Endothelial cell of umbilical vein (primary cell): ENCODE measurements at places on chromosomes 1 and 21.
A peak's percentile ranks its signal among the peaks of the same experiment; 100 is the strongest.

GRCh38 chr1:174740249-174740968 lies 259.3 kb upstream of the CACYBP start:
- DNase-seq = no peak

- peak; percentile 89 for DNase-seq
Observed at GRCh38 chr1:24390924-24391782, 22.4 kb downstream of the STPG1 start.

- peak; percentile 43 for DNase-seq
Observed at GRCh38 chr1:101276818-101277217, 40.0 kb downstream of the S1PR1 start.

DNA sequence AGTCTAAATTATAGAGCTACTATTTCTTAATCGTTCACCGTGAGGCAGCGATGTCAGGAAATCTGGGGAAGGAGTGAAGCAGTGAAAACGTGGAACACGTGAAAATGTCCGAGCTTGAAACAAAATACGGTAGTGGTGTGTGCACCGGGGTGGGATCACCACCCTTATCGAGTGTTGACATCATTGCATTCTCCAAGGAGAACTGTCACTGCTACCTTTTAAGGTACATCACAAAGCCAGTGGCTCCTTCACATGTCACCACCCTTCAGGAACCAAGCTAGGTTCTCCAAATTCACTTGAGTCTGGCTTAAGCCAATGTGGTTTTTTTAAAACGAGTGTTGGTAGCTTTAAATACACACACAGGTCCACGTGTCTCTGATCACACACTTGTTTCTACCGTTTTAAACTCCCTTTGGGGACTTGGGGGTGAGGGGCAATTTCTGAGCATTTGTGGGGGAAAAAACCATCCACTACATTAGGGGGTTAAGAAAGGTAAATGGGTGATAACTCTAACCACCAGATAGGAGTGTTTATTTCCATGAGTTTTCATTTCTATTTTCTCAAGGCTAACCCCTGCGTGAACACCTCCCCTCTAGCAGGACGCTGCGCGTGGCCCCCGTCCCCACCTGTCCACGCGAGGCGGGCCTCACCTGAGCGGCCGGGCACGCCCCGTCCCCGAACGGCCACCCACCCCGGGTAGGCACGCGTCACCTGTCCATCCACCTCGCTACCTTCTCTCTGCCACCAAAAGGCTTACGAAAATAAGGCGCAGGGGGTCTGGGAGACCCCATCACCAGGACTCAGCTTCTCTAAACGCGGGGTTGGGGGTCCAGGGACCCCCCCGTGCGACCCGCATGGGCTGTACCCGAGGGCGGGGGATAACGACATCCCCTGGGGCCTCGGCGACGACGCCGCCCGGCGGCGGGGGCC lies 978 bp downstream of the PRDM15 start:
- peak; percentile 55 for DNase-seq

GRCh38 chr1:185281245-185281644 lies 35.8 kb downstream of the IVNS1ABP start:
- DNase-seq = no peak

GRCh38 chr1:185421485-185422107 lies 104.6 kb upstream of the IVNS1ABP start:
- DNase-seq = no peak

GRCh38 chr21:23131177-23131576 lies 2133.0 kb downstream of the NCAM2 start:
- peak; percentile 28 for DNase-seq

DNA sequence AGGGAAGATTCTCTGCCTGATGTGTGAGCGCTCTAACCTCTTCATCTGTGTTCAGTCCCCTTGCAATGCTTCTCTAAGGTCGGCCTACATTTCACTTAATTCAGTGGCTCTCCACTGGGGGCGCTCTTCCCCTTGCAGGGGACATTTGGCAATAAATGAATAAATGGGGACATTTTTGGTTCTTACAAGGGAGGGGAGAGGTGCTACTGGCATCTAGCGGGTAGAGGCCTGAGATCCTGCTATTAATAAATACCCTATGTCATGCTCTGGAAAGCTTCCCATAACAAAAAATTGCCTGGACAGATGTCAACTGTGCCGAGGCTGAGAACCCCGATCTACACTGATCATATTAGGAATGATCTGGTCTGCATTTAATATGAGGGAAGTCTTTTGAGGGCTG lies 25.9 kb upstream of the DNAJC11 start:
- DNase-seq = peak; percentile 71

GRCh38 chr1:24297187-24297851 lies 21.8 kb upstream of the GRHL3 start:
- no peak for DNase-seq

GRCh38 chr1:233172201-233172600 lies 123.3 kb downstream of the PCNX2 start:
- peak; percentile 67 for DNase-seq

GRCh38 chr1:191839891-191840290 lies 318.4 kb upstream of the RGS18 start:
- peak; percentile 3 for DNase-seq

DNA sequence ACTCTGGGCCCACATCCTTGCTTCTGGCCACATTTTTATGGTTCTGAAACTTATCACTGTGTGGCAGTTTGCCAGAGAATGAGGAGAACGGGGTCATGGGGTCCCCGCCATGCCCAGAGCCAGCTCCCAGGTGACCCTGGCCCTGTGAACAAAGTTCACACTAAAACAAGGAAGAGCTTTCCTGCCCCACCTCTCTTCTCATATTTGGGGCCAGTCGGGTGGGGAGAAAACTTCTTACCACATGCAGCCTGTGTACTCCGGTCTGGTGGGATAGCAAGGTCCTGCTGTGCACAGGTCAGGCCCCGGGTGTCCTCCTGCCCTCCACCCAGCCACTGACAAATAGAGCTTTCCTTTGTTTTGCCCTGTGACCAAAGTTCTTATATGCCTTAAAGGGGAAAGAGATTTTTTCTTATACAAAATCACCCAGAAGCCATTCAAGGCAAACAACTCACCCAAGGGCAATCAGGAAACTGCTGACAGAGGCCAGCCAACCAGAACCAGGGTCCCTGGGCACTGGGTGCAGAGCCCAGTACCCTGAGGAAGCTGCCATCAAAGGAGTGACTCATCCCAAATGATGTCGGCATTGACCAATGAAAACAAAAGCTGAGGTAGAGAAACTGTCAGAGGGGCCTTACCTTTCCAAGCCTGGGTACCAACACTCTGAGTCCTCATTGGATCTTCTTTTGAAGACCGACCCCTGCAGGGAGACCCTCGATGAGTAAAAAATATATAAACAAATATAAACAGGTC lies 53.6 kb downstream of the OLIG1 start:
- DNase-seq = no peak

- no peak for DNase-seq
Observed at GRCh38 chr1:32696041-32696440, 6.5 kb downstream of the SYNC start.

DNA sequence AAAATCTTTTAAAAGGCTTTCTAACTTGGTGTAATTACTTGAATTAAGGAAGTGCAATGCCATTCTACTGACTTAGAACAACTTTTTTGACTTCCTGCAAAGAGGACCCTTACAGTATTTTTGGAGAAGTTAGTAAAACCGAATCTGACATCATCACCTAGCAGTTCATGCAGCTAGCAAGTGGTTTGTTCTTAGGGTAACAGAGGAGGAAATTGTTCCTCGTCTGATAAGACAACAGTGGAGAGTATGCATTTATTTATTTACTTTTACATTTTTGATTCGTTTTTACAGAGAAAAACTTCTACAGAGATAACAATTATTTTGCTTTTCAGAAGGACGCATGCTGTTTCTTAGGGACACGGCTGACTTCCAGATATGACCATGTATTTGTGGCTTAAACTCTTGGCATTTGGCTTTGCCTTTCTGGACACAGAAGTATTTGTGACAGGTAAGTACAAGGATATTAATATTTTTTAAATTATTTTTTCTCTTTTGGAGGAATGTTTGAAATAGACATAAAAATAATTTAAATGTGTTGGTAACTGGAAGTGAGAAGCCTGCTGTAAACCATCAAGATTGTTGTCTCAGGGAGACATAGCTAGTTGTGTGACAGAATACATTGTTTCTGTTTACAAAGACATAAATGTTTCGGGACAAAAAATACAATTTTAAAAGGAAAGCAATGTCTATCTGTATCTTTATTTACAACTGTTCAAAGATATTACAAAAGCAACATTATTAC lies at the start of gene PTPRC:
Gene PTPRC, plus strand, starts transcription at position 147 of the 742 bp plus-strand sequence. Its CDS starts 229 bp downstream, at position 376.
- no peak for DNase-seq

GRCh38 chr1:241990040-241990439 lies 8.9 kb downstream of the MAP1LC3C start:
- no peak for DNase-seq
